Upper lobe of right lung (tissue), 1 donor: ENCODE measurements at places on chromosomes 6 and 20. TPM values are rescaled to one million over a fixed set of nuclear protein-coding genes. Genes with fewer than 3 reads are reported as not detected.

- no peaks in the 10 kb centered on the region for H3K4me1 ChIP-seq
- no peaks in the 10 kb centered on the region for H3K36me3 ChIP-seq
- H3K27ac ChIP-seq, result no peak overlapping the region
- H3K4me3 ChIP-seq, result no peak overlapping the region
- no peak for DNase-seq
Observed at GRCh38 chr20:50670126-50670862, 21.0 kb downstream of the RIPOR3 start.

DNA sequence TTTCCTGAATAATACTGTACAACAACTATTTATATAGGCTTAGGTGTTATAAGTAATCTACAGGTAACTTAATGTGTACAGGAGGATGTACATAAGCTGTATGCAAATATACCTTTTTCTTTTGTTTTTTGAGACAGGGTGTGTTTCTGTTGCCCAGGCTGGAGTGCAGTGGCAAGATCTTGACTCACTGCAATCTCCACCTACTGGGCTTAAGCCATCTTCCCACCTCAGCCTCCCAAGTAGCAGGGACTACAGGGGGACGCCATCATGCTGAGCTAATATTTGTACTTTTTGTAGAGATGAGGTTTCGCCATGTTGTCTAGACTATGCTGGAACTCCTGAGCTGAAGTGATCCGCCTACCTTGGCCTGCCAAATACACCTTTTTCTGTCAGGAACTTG, 191.7 kb upstream of the ZNF217 start:
- peaks cover 13% of the 10 kb centered on the region for H3K4me1 ChIP-seq
- H3K27me3 ChIP-seq, result no peaks in the 10 kb centered on the region
- H3K4me3 ChIP-seq, result no peak overlapping the region
- H3K36me3 ChIP-seq, result no peaks in the 10 kb centered on the region
- no peak overlapping the region for H3K27ac ChIP-seq

DNA sequence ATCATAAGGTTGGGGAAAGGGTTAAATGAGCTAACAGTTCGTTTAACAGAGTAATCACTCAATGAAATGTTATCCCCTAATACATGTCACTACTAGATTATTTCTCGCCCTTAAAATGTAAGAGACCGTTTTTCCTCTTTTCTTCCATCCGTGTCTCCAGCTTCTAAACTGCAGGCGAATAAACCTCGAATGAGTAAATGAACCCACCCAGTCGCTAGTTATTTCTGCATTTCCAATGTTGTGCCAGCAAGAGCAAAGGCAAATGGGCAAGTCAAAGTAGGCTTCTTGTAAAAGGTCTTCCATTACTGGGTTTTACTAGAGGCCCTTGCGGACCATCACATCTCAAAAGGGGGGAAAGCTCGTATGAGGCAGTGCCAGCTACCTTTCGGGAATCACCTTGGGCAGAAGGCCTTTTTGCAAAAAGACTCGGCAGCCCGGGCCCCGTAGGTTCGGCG, 400 bp upstream of the SMAP1 start:
- peak overlapping the region; percentile 95 for H3K27ac ChIP-seq
- peak overlapping the region; percentile 95 for H3K4me3 ChIP-seq
- peaks cover 21% of the 10 kb centered on the region for H3K4me1 ChIP-seq
- H3K27me3 ChIP-seq, result no peaks in the 10 kb centered on the region
- H3K36me3 ChIP-seq, result no peaks in the 10 kb centered on the region

DNA sequence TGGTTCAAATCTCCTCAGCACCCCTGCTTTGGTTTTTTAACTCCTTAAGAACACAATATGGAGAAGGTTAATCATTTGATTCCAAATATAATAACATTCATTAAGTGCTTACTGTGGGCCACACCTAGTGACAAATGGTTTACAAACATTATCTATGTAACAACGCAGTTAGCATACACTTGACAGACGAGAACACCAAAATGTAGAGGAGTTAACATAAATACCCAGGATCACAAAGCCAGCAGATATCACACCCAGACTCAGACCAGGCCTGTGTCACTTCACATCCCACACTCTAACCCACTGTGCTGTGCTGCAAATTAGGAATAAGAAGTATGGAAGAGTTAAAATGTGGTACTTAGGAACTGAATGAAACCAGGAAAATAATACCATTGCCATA, 82.9 kb downstream of the AGPAT4 start:
- no peak for DNase-seq
- no peaks in the 10 kb centered on the region for H3K4me1 ChIP-seq
- no peaks in the 10 kb centered on the region for H3K36me3 ChIP-seq
- no peak overlapping the region for H3K27ac ChIP-seq
- no peaks in the 10 kb centered on the region for H3K27me3 ChIP-seq

- peaks cover 70% of the 10 kb centered on the region for H3K36me3 ChIP-seq
- H3K4me1 ChIP-seq, result peaks cover 27% of the 10 kb centered on the region
- no peak for DNase-seq
- H3K4me3 ChIP-seq, result no peak overlapping the region
- no peak overlapping the region for H3K27ac ChIP-seq
Observed at GRCh38 chr6:137880746-137881521, 13.9 kb downstream of the TNFAIP3 start.

DNA sequence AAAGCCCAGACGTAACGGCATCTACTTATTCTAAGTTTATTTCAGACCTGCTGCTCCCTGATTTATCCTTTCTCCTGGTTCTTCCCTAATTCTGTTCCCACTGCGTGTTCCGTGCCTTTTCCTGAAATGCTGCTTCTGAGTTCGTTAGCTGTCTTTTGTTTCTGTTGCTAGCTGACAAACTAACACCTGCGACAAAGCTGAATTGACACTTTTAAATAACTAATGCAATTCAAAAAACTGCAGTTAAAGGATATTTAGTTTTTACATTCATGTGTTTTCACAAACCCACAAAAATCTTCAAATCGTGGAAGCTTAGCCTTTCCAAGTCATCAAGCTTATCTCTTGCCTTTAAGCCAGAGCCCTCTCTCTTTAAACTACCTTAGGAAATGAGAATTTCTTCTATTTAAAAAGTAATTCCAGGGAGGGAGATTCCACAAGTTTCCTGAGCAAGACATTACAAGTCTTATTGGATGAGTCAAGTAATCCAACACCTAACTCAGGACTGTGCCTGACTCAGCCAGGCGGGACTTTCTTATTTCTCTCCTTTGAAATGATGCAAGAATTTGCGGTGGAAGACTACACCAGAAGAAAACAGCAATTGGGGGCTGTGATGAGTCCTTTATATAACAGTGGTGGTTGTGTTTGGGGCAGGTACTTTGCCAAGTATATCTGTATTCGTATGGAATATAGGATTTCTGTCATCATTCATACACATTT, 6.3 kb downstream of the ADTRP start:
- H3K4me3 ChIP-seq, result no peak overlapping the region
- no peaks in the 10 kb centered on the region for H3K36me3 ChIP-seq
- peaks cover 19% of the 10 kb centered on the region for H3K4me1 ChIP-seq
- DNase-seq, result no peak
- H3K27me3 ChIP-seq, result no peaks in the 10 kb centered on the region
- no peak overlapping the region for H3K27ac ChIP-seq

XKR7 gene
- 0.09 TPM for total RNA-seq

DNA sequence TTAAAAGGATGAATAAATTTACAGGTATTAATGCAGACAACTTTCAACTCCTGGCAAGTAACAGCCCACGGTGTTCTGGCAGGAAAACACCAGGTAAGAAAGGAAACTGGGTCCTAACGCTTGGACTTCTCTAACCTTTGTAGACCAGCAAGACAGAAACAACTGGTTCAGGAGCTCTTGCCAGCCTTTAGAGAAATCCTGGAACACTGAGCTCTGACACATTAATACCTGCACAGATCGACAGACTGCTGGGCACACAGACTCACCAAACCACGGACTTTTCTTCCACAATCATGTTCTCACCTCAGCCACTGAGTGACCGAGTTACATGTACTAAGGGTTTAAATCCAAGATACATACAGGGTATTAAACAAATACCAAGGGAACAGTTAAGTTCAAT, 36.3 kb downstream of the GRIK2 start:
- no peaks in the 10 kb centered on the region for H3K27me3 ChIP-seq
- no peaks in the 10 kb centered on the region for H3K4me1 ChIP-seq
- no peak overlapping the region for H3K4me3 ChIP-seq
- DNase-seq, result no peak
- no peaks in the 10 kb centered on the region for H3K36me3 ChIP-seq

DDAH2 gene
- 71.2 TPM for total RNA-seq

- no peaks in the 10 kb centered on the region for H3K4me1 ChIP-seq
- no peaks in the 10 kb centered on the region for H3K27me3 ChIP-seq
- DNase-seq, result no peak
- H3K36me3 ChIP-seq, result no peaks in the 10 kb centered on the region
- no peak overlapping the region for H3K27ac ChIP-seq
- no peak overlapping the region for H3K4me3 ChIP-seq
Observed at GRCh38 chr6:156427345-156427744, 349.8 kb upstream of the ARID1B start.

FOXS1 gene
- total RNA-seq, result 3.3 TPM

GRCh38 chr6:18562726-18563125, 175.6 kb downstream of the RNF144B start:
- DNase-seq, result no peak
- no peaks in the 10 kb centered on the region for H3K36me3 ChIP-seq
- H3K27me3 ChIP-seq, result no peaks in the 10 kb centered on the region
- no peak overlapping the region for H3K4me3 ChIP-seq

DNA sequence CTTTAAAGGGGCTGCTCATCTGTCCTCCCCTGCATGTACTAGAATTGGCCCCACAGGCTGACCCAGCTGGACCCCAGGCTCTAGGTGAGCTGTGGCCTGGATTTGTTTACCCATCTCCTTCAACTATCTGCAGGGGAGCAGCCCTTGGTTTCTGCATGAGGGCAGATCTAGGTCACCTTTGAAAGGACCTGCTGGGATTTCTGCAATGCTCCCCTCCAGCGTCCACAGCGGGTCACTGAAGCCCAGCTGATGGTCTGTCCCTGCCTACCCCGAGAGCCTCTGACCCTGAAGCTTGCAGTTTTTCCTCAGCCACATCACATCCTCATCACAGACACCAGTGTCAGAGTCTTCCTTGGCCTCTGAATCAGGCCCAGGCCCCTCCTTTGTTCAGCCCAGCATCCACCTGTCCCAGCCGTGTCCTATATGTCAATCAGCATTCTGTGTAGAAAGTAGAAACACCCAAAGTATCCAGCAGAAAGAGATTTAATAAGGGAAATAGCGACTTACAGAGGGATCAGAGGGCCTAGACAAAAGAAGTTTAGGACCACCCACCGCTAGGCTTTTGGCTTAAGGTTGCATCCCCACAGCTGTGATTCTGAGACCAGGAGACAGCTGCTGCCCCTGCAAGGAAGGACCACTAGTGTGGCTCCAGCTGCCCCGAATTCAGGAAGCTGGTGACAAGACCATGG, 243.1 kb downstream of the LRFN2 start:
- H3K27ac ChIP-seq, result no peak overlapping the region
- no peaks in the 10 kb centered on the region for H3K36me3 ChIP-seq
- H3K4me3 ChIP-seq, result no peak overlapping the region
- H3K27me3 ChIP-seq, result no peaks in the 10 kb centered on the region
- H3K4me1 ChIP-seq, result no peaks in the 10 kb centered on the region

DNA sequence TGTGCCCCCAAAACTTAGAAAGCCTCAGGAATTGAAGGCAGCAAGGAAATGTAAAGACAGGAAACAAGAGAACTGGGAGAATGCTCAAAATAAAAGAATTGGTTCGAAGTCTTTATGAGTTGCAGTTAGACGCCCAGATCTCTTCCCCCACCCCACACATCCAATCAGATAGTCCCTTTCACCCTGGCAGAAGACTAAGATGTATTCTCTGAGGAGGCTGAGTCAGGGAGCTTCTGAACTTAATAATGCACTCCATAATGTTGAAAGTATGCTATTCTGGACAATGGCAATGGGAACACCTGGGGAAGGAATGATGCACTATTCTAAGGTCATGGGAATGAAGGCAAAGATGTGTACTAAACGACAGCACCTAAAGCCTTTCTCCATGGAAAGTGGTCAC, 173.6 kb downstream of the MTFR2 start:
- no peak overlapping the region for H3K4me3 ChIP-seq
- DNase-seq, result no peak
- no peaks in the 10 kb centered on the region for H3K27me3 ChIP-seq
- no peak overlapping the region for H3K27ac ChIP-seq
- H3K36me3 ChIP-seq, result no peaks in the 10 kb centered on the region

DNA sequence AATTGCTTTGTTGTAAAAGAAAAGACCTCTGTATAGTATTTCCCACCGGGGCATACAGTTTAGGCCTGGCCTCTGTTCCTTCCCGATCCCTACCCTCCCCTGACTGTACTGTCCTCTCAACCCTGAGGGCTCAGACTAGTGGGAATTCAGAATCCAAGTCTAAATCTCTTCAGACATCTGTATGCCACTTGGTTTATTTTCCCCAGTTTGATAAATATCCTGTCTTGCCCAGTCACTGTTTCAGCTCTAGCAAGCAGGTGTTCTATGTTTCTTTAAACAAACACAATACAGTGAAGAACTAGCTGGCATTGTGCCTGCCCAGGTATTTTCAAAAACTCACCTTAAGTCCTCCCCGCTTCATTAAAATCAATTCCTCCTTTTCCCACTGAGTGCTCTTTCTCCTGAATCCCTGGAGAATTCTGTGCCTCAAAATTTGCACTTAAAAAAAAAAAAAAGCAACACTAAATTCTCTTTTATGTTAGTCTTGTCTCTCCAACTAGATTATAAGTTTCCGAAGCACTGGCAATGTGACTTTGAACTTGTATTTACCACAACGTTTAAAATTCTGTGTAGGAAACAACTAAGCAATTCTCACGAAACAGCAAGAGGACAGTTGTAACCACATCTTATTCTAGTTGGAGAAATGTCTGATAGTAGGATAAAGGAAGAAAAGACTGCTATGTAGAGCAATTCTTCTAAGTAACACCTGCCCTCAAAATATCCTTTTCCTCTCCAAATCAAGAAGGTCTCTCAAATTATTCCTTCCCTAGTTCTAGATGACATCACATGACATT, 112.0 kb upstream of the CARMIL1 start:
- DNase-seq, result no peak
- H3K4me1 ChIP-seq, result peaks cover 16% of the 10 kb centered on the region
- H3K36me3 ChIP-seq, result no peaks in the 10 kb centered on the region

DNA sequence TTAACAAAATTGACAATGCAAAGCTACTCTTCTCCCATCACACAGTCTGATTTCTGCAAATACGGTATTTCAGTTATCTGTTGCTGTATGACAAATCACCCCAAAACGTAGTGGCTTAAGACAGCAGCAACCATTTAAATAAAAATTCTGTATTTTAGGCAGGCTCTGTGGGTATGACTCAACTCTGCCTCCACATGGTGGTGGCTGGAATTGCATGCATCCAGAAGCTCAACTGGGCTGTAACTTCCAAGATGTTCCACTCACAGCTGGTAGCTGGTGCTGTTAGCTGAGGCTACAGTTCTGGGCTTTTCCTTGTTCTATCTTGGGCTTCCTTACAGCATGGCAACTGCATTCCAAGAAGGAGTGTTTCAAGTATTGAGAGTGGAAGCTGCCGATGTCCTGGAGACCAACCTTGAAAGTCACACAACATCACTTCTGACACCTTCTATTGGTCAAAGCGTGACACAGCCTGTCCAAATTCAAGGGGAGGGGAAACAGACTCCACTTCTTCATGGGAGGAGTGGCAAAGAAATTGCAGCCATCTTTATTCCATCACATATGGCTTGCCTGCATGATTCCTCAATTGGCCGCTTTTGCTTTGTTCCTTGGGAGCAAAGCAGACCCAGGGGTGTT, 39.7 kb upstream of the TULP1 start:
- H3K4me3 ChIP-seq, result no peak overlapping the region
- H3K36me3 ChIP-seq, result no peaks in the 10 kb centered on the region
- no peak overlapping the region for H3K27ac ChIP-seq
- no peaks in the 10 kb centered on the region for H3K27me3 ChIP-seq

GRCh38 chr6:164749221-164750064, 560.0 kb downstream of the C6orf118 start:
- no peaks in the 10 kb centered on the region for H3K36me3 ChIP-seq
- no peak for DNase-seq
- H3K27me3 ChIP-seq, result no peaks in the 10 kb centered on the region
- no peaks in the 10 kb centered on the region for H3K4me1 ChIP-seq
- H3K27ac ChIP-seq, result no peak overlapping the region

GPLD1 gene
- 3.1 TPM for total RNA-seq
